ENCODE measurements at places on chromosomes 2 and 18. TPM values are rescaled to one million over a fixed set of nuclear protein-coding genes. Genes with fewer than 3 reads are reported as not detected.

- peak; percentile 92 for DNase-seq
Observed at GRCh38 chr2:107529146-107529545, 297.5 kb upstream of the RGPD4 start.

GPR45 gene
- polyA plus RNA-seq = 0.13 TPM

GRCh38 chr2:74714691-74715080 lies 60.6 kb downstream of the SEMA4F start:
- no peak for DNase-seq

- DNase-seq = peak; percentile 63
Observed at GRCh38 chr2:230798769-230799399, 65.9 kb upstream of the ITM2C start.

Measured in muscle of leg (tissue), 16 donors.